ENCODE measurements at places on chromosomes 6 and 20. TPM values are rescaled to one million over a fixed set of nuclear protein-coding genes. Genes with fewer than 3 reads are reported as not detected.

Gene CEP250
- total RNA-seq: 19.3 TPM

Gene EPPIN
- total RNA-seq: not detected

Gene JPH2
- 5.6 TPM for total RNA-seq

Gene B3GAT2
- not detected for total RNA-seq

Gene C6orf58
- total RNA-seq: not detected

Gene DSP
- 4.0 TPM for total RNA-seq

Gene GJA10
- total RNA-seq: not detected

Gene BNIP5
- not detected for total RNA-seq

Gene TBXT
- total RNA-seq: not detected

Gene SLC17A3
- not detected for total RNA-seq

Gene KIF25
- total RNA-seq: 0.93 TPM

Gene DDX43
- 0.32 TPM for total RNA-seq

Gene LTV1
- total RNA-seq: 31.4 TPM

Gene KPNA5
- total RNA-seq: 13.5 TPM

Gene SNX9
- 86.9 TPM for total RNA-seq

Gene FBXL4
- total RNA-seq: 17.0 TPM

Gene KIFC1
- total RNA-seq: 0.19 TPM

Gene BLCAP
- 148 TPM for total RNA-seq

Gene RIPPLY2
- total RNA-seq: not detected

Gene SLC4A11
- total RNA-seq: 1.2 TPM

Gene CYP21A2
- 0.45 TPM for total RNA-seq

Gene CTCFL
- total RNA-seq: 0.16 TPM

Gene SIRPB1
- 7.6 TPM for total RNA-seq

Gene HCRTR2
- total RNA-seq: not detected

Gene EYA4
- 1.0 TPM for total RNA-seq

Gene CHMP4B
- 85.2 TPM for total RNA-seq

Gene MRAP2
- total RNA-seq: 0.16 TPM

Measured in mesenteric fat pad (tissue), 1 donor.